Stimulated activated CD4-positive, alpha-beta T cell treated with anti-CD3 and anti-CD28 coated beads, Interleukin-4, amount 100 ng/mL, for 24 hours (primary cell): ENCODE measurements at places on chromosomes 1 and 21.

DNA sequence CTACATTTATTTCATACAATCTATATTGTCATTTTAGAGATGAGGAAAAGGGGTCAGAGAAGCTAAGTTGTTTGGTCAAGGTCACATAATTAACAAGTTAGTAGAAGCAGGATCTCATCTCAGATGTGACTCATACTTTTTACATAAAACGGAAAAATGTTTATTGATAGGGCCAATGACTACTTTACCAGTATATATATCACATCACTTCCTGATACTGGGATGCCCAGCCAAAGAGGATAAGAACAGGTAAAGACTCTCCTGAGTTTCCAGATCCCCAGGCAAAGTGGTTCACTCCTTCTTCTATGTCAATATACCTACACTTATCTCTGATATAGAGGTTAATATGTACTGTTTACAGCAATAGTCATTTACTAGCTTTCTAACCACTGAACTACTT, 21.0 kb downstream of the YIPF1 start:
- no peak for DNase-seq

DNA sequence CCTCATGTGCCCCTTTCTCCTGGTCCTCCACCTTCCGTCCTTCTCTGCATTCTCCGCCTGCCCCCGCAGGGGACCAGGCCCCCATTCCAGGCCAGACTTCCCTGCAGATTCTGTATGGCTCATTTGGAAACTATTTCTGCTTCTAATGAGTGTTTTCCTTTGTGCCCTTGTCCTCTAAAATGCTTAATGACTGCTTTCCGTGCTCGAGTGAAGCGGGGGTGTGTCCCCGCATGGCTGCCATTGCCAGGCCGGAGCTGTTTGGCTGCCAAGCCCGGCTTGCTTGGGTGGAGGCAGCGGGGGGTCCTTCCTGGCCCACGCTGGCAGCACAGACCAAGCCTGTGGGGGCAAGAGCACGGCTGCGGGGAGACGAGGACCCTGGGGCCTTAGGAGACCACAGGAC, 299.3 kb upstream of the VAMP3 start:
- no peak for DNase-seq

DNA sequence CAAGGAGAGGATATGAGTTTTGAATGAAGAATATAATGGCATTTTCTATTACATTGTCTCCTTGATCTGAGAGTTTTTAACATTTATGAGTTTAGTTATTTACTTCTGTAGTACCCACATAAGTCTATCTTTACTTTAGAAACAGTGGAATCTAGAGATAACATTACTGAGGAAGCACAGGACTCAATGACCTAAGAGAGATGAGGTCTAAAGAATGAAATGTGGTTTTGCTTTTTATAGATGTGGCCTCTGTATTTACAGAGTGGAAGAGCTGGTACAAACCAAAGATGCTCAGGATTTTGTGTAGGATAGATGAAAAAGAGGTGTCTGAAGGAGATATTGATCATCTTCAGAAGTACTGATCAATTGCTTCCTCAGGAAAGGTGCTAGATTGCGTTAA, 177.3 kb downstream of the KCTD3 start:
- DNase-seq: no peak

GRCh38 chr1:230206976-230207375, 139.9 kb downstream of the GALNT2 start:
- DNase-seq: no peak

DNA sequence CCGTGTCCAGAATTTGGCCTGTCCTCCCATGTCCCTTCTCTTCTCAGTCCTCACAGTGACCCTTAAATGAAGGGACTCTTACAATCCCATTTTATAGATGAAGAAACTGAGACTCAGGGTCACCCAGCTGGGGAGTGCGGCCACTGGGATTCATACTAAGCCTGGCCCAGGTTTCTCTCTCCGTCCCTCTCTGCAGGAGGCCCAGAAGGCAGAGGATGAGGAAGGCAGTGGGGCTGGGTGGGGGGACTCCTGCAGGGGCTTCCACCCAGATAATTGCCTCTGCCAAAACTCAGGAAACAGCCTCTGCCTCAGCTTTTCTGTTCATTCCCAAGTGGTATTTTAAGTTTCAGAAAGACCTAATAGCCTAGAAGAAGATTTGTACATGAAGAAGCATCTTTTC, 299.8 kb downstream of the MATN1 start:
- DNase-seq: no peak
